ENCODE measurements at places on chromosomes 7 and 10.

- DNase-seq = no peak
Observed at GRCh38 chr7:24888653-24889052, 91.3 kb downstream of the OSBPL3 start.

DNA sequence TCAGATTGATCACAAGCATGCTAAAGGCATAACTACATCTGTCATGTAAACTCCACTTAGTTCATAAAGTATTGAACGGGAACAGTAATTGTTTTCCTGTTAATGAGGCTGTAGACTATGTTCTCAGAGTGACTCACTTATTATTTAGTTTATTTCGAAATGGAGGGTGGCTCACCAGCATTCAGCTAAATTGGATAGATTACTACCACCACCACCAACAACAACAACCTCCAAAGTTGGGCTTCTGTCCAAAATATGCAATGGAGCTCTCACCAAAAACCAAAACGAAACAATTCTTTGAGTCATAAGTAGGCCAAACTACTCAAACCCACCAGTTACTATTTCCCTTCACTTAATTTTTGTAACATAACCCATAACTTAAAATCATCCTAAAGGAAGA, 127.9 kb upstream of the NRBF2 start:
- no peak for DNase-seq

- DNase-seq = no peak
Observed at GRCh38 chr10:73905256-73906020, 5.5 kb upstream of the PLAU start.

- no peak for DNase-seq
Observed at GRCh38 chr7:20033621-20034400, 183.4 kb downstream of the MACC1 start.

DNA sequence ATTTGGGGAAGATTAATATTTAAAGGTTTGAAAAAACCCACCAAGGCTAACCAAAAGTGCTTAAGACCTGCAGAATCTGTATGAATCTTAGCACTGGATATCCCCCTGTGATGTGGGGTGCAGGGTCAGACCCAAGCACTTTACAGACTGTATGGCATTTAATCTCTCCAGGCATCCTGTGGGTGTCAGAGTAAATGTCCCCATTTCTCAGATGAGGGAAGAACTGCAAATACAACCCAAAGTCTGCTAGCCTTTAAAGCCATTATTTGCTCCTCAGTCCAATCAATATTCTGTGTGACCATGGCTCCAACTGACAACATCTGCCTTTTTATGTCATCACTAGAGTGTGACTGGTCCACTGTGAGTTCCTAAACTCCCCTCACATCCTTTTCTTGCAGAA, 10.0 kb upstream of the MBL2 start:
- no peak for DNase-seq

- no peak for DNase-seq
Observed at GRCh38 chr7:5497295-5498103, 73.9 kb upstream of the TNRC18 start.

DNA sequence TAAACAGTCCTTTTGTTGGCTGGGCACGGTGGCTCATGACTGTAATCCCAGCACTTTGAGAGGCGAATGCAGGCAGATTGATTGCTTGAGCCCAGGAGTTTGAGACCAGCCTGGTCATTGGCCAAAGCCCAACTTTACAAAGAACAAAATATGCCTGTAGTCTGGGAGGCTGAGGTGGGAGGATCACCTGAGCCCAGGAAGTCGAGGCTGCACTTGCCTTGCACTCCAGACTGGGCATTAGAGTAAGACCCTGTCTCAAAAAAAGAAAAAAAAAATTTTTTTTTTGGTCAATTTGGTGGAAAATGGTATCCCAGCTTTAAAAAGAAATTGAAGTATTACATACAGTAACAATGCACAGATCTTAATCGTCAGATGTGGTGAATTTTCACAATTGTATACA, 4.8 kb downstream of the GLRX3 start:
- DNase-seq = no peak

GRCh38 chr10:109780997-109781396, 142.3 kb downstream of the XPNPEP1 start:
- no peak for DNase-seq

DNA sequence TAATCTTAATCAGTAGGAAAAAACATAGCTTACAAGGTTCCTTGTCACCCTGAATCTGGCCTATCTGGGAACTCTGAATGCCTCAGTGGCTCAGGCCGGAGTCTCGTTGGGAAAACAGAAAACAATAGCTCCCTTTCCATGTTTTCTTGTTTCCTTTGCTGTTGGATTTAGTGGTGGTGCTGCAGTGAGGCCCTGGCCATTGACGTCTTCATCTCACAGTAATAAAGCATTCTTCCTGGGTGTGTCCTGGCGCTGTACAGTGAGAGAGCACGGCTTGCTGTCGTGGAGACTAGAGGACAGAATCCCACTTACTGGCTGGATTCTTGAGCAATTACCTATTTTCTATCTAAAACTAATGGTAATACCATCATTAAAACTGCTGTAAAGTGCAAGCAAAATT, 1.3 kb upstream of the SPOCK2 start:
- peak; percentile 14 for DNase-seq

- no peak for DNase-seq
Observed at GRCh38 chr7:92072121-92072520, 62.2 kb downstream of the CYP51A1 start.

DNA sequence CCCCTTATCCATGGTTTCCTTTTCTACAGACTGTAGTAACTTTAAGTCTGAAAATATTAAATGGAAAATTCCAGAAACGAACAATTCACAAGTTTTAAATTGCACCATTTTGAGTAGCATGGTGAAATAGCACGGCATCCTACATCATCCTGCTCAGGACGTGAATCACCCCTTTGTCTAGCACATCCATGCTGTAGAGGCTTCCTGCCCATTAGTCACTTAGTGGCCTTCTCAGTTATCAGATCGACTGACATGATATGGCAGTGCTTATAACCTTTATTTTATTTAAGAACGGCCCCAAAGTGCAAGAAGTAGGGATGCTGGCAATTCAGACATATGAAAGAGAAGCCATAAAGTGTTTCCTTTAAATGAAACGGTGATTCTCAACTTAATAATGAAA, 82.7 kb downstream of the CPXM2 start:
- no peak for DNase-seq

- DNase-seq = no peak
Observed at GRCh38 chr10:116186273-116186672, 86.7 kb downstream of the GFRA1 start.

DNA sequence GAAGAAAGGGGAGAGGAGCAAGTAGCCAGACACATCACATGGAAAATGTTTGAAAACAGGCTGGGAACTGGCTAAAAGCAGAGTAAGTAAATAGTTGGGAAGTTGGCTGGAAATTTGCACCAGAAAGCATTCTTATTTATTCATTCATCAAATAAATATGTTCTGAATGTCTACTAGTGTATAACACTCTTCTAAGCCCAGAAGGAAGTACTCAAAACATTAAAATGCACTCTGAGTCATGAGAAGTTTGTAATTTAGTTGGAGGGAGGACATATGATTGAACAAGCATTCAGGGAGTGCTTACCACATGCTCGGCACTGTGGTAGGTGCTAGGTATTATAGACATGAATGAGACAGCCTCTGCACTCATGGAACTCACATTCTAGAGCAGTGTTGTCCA, 37.0 kb upstream of the CNNM1 start:
- DNase-seq = no peak

- no peak for DNase-seq
Observed at GRCh38 chr10:86712317-86712707, 44.0 kb downstream of the LDB3 start.

DNA sequence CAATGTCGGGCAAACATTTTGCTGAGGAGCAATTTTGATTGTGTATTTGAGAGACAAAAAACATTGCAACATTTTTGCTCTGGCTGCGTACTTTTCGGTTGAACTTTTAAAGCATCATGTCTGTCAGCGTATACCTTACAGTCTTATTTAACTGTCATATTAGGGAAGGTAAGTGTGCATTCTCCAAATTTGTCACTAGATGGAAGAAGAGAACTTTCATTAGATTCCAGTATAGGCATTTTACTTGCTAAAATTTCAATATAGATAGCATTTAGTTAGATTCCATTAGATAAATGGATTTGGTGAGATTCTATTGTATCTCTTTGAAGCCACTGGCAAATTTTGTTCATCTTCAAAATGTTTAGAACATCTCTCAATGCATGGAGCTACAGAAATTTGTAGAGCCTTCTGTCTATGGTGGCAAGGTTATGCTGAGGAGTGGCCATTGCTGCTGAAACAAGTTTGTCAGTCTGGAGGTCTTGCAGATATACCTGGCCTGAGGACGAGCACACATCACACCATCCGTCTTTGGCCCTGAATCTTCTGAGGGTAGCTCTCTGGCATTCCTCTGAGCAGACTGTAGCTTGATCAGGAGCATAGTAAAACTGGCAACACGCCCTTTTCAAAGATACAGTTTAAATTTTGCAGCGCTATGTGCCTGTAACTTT, 437.5 kb upstream of the MBL2 start:
- peak; percentile 44 for DNase-seq

- DNase-seq = no peak
Observed at GRCh38 chr10:127977357-127978009, 70.6 kb downstream of the PTPRE start.

DNA sequence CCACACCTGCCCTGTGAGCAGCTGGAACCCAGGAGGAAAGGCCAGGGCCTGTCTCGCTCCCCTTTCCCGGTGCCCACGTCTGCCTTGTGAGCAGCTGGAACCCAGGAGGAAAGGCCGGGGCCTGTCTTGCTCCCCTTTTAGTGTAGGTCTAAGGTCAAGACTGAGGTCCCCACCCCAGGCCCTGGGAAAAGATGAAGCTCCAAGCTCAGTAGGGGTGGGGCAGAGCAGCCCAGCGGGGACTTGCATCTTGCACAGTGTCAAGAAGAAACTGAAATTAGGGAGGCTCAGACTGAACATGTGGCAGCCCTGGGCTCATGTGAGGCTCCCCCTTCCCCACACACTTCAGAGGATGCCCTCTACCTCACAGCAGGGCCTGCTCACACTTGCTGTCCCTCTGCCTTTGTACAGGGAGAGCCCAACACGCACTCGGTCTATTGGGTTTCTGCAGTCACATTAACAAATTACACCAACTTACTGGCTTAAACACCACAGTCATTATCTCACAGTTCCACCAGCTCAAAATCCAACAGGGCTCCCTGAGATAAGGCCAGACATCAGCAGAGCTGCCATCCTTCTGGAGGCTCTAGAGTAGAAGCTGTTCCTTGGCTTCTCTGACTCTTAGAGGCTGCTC, 12.4 kb downstream of the POLL start:
- no peak for DNase-seq

GRCh38 chr7:158502068-158502750, 85.4 kb downstream of the PTPRN2 start:
- no peak for DNase-seq

All from NCI-H748 treated with DMSO at 0.1 percent for 48 hours (cell line).